Cardiac fibroblast (primary cell): ENCODE measurements at places on chromosomes 1 and 21.

GRCh38 chr1:234915924-234916675 lies 212.5 kb downstream of the TOMM20 start:
- DNase-seq, result peak; percentile 42

GRCh38 chr1:111202366-111202706 lies 1.9 kb upstream of the DENND2D start:
- no peak for DNase-seq

- DNase-seq, result peak; percentile 66
Observed at GRCh38 chr1:3611170-3612019, at the start of gene MEGF6. Gene MEGF6, minus strand, starts transcription at chr1:3611508. Its CDS starts 240 bp downstream, at chr1:3611268.

DNA sequence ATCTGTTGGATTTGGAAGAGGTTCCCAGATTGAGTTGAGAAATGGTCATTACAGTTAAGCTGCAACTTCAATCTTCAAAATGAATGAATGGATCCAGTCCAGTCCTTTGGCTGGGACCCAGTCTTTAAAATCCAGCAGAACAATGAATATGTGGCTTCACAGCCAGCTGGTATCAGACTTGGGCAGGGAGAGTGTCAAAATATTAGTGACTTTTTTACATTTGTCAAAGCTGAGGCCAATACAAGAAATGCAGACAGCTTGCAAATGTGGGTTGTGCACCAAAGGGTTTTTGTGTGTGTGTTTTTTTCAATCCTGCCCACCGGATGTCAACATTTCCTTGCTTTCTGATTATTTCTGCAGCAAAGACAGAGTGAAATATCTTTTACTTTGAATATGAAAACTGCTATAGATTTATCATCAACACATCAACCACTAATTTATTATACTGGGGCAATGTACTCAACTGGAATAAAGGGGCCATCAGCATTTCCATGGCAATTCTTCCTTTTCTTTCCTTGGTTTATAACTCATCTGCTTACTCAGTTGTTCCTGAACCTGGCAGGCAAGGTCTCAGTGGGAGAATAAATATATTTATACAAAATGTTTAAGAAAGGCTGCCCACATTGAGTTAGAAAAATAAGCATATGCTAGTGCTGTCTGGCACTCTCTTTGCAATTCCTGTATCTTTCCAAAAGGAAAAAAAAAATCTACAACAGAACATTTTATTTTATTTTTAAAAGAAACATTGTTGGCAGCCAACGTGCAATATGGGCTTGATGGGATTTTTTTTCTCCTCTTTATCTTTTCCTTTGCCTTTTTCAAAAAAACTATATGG lies 491.6 kb upstream of the C1orf87 start:
- no peak for DNase-seq

DNA sequence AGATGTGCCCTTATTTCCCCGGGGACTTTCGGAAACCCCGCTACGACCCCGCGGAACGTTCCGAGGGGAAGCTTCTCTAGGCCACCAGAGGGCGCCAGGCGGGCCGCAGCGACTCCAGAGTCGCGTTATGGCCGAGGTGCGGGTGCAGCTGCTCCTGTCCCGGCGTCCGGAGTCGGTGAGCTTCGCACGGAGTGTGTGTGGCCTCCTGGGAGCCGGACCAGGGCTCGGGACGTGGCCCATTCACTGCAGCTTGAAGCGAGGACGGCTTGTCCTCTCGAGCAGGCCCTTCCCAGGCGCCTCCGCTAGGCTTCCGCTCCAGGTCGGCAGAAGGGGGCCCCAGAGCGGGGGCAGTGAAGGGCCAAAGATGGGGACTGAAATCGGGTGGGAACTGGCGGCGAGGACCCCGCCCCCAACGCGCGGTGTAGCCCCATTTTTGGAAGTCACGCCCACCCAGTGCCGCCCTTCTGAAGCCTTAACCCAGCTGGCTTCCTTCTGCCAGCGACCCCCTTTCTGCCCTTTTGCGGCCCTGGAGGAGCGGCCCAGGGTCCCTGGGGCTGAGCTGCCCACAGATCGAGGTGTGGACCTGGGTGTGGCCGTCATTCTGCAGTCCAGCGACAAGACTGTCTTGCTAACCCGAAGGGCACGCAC lies at the start of gene NUDT17:
Gene NUDT17 (plus strand): TSS at position 117 of the 648 bp plus-strand sequence. CDS start 11 bp downstream, at position 128.
- DNase-seq, result peak; percentile 80

GRCh38 chr1:246705368-246705767 lies 18.8 kb upstream of the SCCPDH start:
- peak; percentile 88 for DNase-seq

DNA sequence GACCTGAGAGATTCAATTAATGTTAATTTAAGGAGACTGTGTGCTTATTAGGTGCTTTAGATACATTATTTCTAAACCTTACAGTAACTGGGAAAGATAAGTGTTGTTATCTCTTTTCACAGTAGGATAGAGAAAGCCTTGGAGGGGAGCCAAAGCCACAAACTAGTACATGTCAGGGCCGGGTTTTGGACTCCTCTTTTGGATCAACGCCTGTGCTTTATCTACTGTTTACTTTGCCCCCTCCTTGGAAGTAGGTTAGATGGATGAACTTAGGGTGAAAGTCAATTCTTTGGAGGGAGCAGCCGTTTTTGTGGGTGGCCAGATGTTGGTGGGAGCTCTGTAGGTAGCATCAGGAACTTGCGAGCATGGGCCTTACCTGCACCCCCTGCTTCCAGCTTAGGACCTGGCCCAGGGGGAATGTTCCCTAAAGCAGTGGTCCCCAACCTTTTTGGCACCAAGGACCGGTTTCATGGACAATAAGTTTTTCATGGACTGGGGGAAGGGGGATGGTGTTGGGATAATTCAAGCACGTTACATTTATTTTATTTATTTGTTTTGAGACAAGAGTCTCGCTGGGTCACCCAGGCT lies 1.7 kb downstream of the HHAT start:
- DNase-seq, result peak; percentile 22

DNA sequence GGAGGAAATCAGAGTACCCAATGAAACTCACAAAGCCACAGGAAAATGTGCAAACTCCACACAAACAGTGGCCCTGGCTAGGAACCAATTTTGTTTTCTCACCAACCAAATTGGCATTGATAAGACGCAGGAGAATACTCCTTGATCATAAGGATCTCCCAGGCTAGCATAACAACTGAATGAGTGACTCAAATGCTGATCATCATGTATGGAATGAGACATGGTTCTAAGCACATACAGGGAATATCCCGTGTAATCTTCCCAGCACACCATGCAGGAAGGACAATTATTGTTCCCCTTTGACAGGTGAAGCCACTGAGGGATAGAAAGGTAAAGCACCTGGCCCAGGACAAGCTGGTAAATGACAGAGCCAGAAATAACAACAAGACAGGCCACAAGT lies 180.0 kb upstream of the DUSP10 start:
- DNase-seq, result peak; percentile 9

DNA sequence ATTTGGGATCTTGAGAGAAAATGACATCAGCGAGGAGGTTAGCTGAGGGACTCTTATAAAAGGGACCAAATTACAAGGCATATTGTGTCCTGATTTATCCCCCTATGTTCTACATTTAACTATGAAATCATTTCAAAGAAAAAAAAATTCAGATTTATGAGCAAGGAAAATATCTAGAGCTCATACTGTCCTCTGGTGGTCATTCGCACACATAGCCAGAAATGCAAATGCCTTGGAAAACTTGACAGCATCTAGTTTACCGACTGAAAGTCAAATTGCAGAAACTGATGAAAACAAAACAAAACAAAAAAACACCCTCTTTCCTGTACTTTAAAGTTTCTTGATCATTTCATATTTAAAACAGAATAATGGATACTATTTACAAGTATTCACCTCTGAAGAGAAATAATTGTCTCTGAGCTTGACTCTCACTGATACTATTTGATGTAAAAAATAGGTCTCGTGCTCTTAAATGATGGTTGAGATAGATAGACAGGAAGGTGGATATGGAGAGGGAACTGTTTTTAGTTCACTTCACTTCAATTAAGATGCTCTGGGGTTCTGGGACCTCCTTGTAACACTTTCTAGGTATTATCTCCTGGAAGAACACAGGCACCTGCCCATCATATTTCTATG lies 253.8 kb downstream of the PCP4 start:
- DNase-seq, result peak; percentile 31

- no peak for DNase-seq
Observed at GRCh38 chr1:174799136-174799479, 200.6 kb upstream of the CACYBP start.

DNA sequence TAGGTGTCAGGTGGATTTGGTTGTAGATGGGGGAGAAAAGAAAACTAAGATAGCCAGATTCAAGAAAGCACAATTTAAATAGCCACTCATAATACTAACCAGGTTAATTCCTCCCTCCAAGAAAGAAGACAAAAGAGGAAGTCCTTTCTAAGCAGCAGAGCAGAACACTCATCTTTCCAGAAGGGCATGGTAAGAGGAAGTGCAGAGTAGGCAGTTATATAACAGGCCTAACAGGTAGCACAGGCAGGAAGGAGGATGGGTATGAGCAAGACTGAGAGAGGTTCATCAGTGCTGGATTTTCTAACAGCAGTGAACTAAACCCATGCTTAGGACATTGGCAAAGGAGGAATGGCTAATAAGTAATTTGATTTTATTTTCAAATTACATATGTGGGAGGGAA lies 517.5 kb downstream of the PLPP3 start:
- DNase-seq, result no peak

- DNase-seq, result peak; percentile 57
Observed at GRCh38 chr1:41175546-41175945, 66.6 kb downstream of the SCMH1 start.

DNA sequence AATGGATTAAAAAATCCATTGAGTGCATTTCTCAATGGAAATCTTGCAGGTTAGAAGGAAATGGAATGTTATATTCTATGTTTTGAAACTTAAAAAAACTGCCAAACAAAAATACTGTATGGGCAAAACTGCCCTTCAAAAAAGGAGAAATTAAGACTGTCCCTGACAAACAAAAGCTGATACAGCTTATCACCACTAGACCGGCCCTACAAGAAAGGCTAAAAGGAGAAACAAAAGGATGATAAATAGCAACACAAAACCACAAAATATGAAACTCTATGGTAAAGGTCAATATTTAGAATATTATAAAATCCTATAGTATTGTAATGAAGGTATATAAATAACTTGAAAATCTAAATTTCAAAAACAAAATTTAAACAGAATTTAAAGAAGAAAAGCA lies 60.0 kb downstream of the SLC25A24 start:
- no peak for DNase-seq

DNA sequence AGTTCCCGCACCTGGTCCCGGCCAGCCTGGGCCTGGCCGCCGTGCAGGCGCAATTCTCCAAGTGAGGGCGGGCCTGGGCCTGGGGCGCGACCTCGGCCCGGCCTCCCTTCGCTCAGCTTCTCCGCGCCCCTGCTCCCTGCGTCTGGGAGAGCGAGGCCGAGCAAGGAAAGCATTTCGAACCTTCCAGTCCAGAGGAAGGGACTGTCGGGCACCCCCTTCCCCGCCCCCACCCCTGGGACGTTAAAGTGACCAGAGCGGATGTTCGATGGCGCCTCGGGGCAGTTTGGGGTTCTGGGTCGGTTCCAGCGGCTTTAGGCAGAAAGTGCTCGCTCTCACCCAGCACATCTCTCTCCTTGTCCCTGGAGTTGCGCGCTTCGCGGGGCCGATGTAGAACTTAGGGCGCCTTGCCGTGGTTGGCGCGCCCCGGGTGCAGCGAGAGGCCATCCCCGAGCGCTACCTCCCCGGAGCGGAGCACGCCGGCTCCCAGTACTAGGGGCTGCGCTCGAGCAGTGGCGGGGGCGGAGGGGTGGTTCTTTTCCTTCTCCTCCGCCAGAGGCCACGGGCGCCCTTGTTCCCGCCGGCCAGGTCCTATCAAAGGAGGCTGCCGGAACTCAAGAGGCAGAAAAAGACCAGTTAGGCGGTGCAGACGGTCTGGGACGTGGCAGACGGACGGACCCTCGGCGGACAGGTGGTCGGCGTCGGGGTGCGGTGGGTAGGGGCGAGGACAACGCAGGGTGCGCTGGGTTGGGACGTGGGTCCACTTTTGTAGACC lies 1.2 kb downstream of the OLIG1 start:
- DNase-seq, result peak; percentile 23

DNA sequence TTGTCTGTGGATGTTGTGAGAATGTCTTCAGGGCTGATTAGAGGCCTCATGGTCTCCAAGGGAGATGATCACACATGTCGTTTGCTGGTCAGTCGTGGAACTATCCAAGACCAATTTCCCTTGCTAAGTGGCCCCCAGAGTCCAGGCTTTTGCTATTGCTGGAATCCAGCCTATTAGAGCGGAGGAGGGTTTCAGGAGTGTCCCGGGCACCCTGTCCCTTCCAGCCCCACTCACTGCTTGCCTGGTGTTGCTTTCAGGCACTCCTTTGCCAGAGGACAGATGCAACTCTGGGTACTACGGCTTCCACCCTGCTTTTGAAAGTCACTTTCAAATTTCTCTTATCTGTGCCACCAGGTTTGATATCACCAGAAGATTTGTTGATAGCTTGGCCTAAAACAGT lies 149.1 kb downstream of the NOS1AP start:
- no peak for DNase-seq
